H54 (cell line): ENCODE measurements at places on chromosomes 5 and 9.

GRCh38 chr5:34517249-34517648 is 138.9 kb upstream of the RAI14 start:
- DNase-seq, result no peak

DNA sequence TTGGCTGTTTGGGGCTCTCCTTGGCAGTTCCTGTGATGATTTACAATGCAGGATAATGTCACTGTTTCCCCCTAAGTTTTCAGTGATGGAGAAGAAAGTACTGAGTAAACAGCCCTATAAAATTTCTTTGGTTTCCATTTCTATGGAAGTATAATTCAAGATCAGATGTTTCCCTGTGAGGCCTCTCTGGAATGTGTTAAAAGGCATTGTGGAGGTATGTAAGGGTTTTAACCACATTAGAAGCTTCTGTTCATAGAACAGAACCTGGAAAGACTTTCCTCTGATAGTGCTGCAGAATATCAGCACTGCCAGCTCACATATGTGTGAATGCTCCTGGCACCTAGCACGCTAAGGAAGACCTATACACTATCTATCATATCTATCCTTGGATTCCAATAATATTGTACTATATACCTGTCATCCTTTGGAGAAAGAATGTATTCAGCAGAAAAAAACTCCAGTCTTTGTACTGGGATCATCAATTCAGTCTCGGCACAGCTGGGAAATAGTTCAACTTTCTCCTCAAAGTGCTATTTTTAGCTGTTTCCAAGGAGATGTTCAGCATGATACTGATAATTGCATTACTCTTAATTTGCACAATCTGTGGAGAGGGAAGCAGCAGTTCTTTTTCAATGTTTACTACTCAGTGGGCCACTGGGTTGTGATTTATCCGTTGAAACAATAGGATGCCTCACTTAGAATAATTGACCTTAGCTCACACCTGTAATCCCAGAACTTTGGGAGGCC is 21.9 kb downstream of the TTC1 start:
- no peak for DNase-seq

GRCh38 chr5:20649966-20650365 is 662.0 kb upstream of the CDH18 start:
- DNase-seq, result no peak

DNA sequence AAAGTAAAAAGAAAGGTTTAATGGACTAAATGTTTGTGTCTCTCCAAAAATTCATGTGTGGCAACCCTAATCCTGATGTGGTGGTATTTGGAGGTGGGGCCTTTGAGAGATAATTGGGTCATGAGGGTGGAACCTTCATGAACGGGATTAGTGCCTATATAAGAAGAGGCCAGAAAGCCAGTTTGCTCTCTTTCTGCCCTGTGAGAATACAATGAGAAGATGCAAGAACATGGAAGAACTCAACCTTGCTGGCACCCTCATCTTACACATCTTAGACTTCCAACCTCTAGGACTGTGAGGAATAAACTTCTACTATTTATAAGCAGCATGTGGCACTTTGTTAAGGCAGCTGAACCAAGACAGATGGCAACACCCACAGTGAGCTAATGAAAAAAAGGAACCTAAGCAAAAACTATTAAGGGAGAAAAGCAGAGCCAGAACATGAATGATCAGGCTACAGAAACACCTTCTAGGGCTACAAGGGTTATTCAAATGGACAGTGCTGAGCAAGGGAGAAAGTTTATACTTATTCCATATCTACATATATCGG is 159.5 kb downstream of the PLK2 start:
- no peak for DNase-seq

DNA sequence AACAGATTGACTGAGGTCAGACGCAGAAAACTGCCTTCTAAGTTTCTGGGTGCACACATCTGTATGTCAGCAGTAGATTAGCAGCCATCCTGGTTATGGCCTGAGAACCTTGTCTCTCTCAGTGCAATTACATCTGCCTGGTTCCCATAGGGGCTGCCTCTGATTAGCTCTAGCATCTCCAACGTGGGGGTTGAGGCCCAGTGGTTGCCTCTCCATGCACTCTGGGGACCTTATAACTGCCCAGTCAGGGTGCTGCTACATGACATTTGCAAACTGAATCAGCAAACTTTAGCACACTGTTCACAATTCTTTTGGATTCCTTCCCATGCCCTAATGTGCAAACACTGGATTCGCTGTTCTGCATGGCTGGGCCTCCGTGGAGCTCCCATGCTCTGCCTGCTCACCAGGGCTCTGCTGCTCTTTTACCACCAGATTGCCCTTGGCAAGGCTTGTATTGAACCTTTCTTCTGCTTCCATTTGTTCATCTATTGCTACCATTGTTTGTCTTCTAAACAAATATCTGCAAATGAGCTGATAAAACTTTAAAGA is 36.2 kb downstream of the SNX18 start:
- no peak for DNase-seq

GRCh38 chr5:68055686-68056085 is 159.9 kb upstream of the PIK3R1 start:
- no peak for DNase-seq

GRCh38 chr5:172769342-172769615 is 1.7 kb downstream of the DUSP1 start:
- DNase-seq, result no peak
